ENCODE measurements at places on chromosomes 13 and 19.

DNA sequence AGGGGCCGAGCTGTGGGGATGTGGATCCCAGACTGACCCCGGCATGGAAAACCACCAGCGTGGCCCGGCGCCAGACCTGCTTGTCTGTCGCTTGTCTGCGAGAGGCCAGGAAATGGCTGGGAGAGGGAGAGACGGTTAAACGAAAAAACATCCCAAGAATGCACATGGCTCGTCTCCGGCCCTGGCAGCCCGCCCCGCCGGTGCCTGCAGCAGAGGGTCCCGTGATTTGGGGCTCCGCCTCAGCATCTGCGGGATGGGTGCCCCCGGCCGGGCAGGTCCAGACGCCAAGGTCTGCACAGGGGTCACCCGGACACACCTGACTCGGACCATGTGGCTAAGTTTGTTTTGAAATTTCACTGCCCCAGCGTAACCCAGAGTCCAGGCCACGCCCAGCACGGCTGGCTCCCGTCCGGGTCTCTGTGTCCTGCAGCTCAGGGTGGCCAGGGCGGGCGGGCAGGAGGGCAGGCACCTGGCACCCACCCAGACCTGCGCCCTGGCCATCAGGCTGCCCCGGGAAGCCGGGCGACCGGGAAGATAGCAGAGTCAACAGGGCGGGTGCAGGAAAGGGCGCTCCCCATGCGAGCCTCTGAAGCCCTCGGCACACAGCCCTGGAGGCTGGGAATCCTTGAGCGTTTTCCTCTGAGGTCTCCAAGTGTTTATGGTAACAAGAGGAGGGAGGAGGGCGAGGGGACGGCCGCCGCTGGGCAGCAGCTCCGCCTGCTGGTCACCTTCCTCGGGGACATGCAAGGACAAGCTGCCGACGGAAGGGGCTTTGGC is 103.2 kb downstream of the GADD45B start:
- peak; percentile 78 for DNase-seq

DNA sequence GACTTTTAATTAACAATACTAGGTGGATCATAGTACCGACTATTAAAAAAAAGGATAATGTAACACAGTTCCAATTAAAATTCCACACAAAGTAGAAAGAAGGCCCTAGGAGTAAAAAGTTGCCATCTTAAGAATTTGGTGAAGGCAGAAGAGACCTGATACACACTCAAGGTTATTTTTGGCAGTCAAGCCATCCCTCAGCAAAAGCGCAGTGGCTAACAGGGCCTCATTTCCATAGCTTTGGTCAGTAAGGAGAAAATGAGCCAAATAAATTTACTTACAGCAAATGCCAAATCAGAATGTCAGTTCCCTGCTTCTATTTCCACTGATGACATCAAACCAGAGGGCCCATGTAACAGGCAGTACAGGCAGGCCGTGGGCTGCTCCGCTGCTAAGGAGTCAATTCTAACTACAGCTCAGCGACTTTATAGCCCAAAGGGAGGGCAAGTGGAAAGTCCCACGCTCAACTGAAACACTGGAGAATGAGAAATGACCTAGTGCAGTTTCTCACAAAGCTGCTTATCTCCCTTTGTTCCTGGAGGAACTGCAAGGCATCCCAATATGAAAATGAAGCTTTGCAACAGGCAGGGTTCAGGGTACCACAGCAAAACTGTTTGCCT is 6.3 kb downstream of the ARGLU1 start:
- DNase-seq, result no peak

GRCh38 chr13:44048326-44048725 is 168.6 kb downstream of the LACC1 start:
- no peak for DNase-seq

GRCh38 chr13:75986818-75987217 is 350.7 kb downstream of the LMO7 start:
- DNase-seq, result no peak

DNA sequence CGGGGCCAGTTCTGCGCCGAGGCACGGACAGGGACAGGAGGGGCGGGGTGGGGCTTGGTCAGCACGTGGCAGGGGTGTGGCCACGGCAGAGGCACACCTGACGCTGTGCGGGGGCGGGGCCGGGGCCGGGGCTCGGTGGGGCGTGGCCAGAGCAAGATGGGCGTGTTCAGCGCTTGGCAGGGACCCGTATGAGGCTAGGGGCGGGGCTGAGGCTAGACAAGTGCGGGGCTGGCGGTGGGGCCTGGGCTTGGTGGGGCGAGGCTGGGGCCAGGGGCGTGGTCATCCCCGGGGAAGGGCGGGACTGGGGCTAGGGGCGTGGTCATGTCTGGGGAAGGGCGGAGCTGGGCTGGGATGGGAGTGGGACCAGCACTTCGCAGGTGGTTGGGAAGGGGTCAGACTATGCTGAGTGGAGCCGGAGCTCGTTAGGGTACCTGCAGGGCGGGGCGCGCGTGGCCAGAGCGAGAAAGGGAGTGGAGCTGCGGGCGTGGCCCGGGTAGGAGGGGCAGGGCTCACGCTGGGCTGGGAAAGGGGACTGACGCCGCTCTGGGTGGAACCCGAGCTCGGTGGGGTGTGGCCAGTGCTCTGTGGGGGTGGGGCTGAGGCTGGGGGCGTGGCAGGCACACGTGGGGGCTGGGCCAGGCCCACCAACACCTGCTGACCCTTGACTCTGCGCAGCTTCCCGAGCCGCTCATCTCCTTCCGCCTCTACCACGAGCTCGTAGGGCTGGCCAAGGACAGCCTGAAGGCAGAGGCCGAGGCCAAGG is 12.8 kb downstream of the POLR2E start:
- peak; percentile 84 for DNase-seq

DNA sequence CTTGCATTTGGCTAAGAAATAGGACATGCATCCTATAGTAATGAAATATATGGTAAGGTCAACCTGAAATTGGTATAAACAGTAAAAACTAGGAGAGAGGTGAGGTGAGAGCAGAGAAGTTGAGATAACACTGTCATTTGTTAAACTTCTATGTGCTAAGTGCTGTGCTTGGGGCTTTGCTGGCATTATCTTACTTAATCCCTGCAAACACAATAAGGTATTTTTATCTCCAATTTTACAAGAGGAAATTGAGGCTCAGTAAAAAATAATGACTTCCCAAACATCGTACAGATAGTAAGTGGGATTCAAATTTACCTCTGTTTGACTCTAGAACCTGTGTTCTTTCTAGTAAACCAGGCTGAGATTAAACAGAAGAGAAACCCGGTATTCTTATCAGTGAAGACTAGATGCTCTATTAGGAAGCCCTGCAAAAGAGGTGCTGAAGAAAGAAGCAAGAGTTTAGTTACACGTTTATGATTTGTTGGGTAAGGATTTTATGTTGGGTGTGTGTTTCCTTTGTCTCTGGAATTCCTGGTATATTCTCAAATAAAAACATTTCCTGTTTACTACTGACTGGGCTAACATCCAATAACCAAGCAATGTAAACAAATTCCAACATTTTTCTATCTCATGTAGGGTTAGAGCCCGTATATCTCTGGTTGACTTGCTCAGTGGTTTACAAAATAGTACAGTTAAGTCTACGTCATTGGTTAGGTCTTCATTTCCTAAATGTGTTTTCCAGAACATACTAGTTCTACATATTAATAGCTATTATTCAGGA is 137.3 kb upstream of the FNDC3A start:
- no peak for DNase-seq

- DNase-seq, result no peak
These were observed 9.8 kb upstream of the SLC44A2 start for GRCh38 chr19:10615429-10616023.

DNA sequence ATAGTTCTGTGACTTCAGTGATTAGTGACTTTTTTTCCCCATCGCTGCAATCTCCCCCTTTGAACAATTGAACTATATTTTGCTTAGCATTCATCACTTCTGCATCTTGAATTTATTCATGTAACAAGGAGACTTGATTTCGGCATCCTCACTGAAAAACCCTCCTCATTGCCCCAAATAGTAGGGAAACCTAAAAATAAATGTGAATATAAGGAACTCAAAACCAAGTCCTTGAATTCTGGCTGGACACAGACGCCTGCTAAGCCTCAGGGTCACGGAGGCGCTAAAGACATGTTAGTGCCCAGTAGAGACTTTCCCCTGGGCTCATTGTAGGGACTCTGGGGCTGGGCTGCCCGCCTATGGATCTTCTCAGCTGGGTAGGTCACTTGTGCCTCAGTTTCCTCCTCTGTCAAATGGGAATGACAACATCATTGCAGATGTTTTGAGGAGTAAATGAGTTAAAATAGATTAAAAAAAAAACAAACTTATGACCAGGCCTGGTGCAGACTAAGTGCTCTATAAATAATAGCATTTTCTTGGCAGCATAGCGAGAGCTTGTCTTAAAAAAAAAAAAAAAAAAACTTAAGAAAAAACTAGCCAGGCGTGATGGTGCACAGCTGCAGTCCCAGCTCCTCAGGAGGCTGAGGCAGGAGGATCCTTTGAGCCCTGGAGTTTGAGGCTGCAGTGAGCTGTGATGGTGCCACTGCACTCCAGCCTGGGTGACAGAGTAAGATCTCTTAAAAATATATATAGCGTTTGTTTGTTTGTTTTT is 1.8 kb upstream of the ADGRE5 start:
- no peak for DNase-seq

DNA sequence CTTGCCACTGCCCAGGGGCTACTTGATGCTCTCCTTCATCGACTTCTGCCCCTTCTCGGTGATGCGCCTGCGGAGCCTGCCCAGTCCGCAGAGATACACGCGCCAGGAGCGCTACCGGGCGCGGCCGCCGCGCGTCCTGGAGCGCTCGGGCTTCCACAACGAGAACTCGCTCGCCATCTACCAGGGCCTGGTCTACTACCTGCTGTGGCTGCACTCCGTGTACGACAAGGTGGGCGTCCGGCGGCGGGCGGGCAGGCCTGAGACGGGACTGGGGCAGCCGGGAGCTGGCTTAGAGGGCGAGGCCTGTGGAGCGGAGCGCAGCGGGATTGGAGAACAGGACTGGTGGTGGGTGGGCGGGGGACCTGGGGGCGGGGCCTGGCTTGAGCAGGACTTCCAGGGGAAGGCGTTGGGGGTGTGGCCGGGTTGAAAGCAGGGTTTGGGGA is 12.7 kb upstream of the PSMD8 start:
- DNase-seq, result peak; percentile 71

DNA sequence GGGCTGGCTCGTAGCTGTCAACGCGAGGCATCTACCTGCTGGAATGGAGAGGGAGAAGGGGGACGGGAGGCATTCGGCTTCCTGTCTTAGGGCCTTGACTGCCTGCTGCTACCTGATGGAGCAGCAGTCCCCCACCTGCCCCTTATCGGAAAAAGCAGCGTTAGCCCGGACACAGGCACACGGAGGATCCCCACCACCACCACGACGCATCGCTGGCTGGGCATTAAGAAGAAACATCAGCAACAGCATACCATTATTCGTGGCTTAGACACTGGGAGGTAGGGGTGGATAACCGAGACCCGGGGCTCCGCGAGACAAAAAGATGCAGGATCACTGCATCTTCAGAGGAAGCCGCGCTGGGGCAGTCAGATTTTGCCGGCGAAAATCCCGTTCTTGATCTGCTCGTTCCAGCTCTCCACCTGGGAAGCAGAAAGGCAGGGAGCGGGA is 1.1 kb downstream of the COX6B2 start:
- no peak for DNase-seq

- no peak for DNase-seq
These were observed 327.8 kb downstream of the SUCLA2 start for GRCh38 chr13:47673009-47673850.

GRCh38 chr13:37641391-37641790 is 42.8 kb upstream of the POSTN start:
- DNase-seq, result no peak

GRCh38 chr19:14556662-14557188 is 15.1 kb downstream of the NDUFB7 start:
- peak; percentile 89 for DNase-seq

GRCh38 chr13:49319951-49320350 is 72.2 kb downstream of the CDADC1 start:
- DNase-seq, result no peak

GRCh38 chr19:7928741-7929701 is 3.1 kb upstream of the CTXN1 start:
- no peak for DNase-seq

DNA sequence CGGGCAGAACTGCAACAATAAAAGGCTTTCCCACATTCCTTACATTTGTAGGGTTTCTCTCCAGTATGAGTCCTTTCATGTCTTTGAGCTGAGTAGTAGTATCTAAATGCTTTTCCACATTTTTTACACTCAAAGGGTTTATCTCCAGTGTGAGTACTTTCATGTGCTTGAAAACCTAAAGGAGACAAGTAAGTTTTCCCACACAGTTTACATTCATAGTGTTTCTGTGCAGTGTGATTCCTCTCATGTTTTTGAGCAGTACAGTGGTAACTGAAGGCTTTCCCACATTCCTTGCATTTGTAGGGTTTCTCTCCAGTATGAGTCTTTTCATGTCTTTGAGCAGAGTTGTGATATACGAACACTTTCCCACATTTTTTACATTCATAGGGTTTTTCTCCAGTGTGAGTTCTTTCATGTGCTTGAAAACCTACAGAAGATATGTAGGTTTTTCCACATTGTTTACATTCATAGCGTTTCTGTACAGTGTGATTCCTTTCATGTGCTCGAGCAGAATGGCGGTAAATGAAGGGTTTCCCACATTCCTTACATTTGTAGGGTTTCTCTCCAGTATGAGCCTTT is 47.0 kb downstream of the ZNF44 start:
- DNase-seq, result no peak

DNA sequence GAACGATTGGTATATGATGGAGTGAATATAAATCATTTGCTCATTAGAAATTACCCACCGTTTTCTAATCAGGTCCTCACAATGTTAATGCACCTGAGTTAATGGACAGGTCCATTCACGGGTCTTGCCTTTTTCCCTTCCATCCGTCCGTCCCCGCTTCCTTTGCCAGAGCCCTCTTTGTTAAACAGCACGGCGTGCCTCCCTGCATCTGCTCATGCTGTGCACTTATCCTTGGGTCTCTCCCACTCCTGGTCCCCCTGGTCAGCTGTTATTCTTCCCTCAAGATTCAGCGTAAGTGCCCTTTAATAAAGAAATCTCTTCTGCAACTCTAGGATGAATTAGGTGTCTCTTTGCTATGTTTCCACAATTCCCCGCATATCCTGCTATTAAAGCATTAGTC is 324.5 kb downstream of the DNAJC15 start:
- DNase-seq, result no peak

DNA sequence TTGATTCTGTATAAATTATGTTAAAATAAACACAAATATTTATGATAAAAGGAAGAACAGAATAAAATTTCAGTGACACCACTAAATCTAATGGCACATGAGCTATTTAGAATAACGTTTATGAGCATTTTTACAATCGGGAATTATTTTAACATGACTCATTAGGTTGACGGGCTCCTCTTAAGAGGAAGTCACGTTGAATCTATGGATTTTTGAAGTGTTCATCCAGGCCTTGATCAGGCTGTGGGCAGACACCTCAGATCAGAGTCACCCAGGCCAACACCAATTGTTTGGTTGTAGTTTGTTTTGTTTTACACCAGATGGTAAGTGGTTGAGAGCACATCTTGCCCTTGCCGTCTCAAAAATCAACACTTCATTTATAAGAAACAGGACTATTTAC is 257.8 kb downstream of the FOXO1 start:
- no peak for DNase-seq

GRCh38 chr13:30257468-30258099 is 49.8 kb downstream of the KATNAL1 start:
- no peak for DNase-seq

GRCh38 chr13:49625392-49626079 is 2.8 kb upstream of the ARL11 start:
- DNase-seq, result no peak

- DNase-seq, result no peak
These were observed 541.0 kb downstream of the RFC3 start for GRCh38 chr13:34358811-34359513.

Measured in HuH-7 (cell line).